Pons (tissue), 1 donor: ENCODE measurements at places on chromosomes 13 and 19.
A peak's percentile ranks its signal among the peaks of the same experiment; 100 is the strongest.

DNA sequence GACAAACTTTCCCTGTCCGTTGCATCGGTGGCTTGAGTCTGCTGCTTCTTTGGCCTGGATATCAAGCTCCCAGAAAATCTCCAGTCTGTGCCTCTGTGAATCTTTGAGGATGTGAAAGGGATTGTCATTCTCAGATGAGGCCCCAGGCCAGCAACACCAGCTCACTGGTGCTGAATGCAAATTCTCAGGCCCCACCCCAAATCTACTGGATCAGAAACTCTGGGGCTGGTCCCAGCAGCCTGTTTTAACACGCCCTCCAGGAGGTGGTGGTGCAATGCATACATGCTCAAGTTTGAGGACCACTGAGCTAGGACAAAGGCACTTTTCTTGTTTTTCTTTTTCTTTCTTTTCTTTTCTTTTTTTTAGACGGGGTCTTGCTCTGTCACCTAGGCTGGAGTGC, 23.6 kb downstream of the TNFSF11 start:
- no peak for DNase-seq

GRCh38 chr13:45859705-45860104, 8.2 kb upstream of the SIAH3 start:
- no peak for DNase-seq

- no peak for DNase-seq
Observed at GRCh38 chr19:53057904-53058580, 13.5 kb downstream of the ERVV-2 start.

DNA sequence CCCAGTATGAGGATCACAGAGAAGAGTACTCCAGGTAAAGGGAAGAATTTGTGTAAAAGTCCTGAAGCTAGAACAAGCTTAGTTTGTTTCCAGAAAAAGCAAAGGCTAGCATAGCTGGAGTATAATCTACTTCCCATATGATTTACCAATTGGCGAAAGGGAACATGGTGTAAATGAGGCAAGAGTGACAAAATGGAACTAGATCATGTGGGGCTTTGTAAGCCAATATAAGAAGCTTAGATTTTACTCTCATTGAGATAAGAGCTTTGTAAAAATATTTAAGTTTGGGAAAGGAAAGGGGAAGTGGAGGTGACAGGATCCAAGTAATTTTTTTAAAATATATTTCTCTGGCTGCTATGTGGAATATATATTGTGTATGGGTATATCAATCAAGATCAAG, 234.9 kb downstream of the KCTD12 start:
- no peak for DNase-seq

- DNase-seq = peak; percentile 83
Observed at GRCh38 chr13:28423010-28423409, 71.9 kb downstream of the FLT1 start.
